ENCODE measurements at places on chromosomes 3 and 15.

DNA sequence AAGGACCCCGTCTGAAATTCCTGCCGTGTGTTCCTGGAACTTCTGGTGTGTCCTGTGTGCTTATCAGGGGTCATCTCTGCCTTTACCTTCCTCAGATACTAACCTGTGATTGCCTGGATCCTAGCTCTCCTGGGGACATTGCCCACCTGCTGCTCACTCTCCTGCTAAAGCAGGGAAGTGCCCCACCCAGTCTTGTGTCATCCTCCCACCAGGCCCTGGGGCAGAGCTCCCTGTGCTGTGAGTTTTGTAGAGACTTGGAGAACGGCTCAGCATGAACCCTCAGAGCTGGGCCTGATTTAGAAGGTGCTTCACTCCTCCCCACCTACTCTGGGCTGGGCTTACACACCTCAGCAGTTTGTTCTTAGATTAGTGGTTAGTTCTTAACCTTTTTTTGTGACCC is 3.8 kb upstream of the TMEM44 start:
- no peak for DNase-seq

- DNase-seq: no peak
Measured at GRCh38 chr15:60914360-60914759, 314.7 kb downstream of the RORA start.

DNA sequence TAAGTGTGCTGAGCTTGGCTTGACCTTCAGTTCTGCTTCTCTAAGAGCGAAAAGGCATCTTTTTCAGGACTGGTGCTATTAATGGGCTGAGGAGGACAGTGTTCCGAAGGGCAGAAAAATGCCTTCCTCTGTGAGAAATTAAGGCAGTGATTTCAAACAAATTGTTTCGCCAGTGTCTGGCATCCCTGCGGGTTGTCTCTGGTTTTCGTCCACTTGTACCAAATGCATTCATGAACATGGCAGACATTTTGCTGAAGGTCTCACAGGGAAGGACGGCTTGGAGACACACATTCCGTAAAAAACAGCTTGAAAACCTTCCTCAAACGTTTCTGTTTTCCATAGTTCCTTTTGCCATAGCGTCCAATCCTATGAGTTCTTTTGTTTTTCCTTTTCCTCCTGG is 57.1 kb downstream of the CEMIP start:
- DNase-seq: no peak

GRCh38 chr3:195866686-195867511 is 41.5 kb downstream of the TNK2 start:
- no peak for DNase-seq

DNA sequence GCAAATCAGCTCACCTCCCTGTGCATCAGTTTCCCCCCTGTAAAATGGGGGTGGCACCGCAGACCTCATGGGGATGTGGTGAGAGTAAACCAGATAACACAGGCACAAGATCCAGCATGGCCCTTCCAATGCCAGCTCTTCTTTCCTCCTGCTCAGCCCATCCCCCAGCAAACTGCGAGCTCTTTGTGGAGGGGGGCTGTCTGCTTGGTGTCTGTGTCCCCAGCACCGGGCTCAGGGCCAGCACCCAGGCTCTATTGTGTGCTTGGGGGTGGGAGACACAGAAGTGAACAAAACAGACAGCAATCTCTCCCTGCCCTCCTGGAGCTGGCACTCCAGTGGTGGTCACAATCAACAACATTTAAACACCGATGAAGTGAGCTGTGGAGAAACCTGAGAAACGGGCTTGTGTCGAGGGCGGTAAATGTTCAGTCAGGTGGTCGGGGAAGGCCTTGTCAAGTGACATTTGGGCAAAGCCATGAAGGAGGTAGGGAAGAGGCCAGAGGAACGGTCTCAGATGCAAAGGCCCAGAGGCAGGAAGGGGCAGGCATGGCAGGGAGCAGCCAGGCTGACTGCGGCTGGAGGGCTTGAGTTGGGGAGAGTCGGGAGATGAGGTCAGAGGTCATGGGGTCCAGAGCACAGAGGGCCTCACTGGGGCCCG is 28.4 kb downstream of the GRIP2 start:
- no peak for DNase-seq

DNA sequence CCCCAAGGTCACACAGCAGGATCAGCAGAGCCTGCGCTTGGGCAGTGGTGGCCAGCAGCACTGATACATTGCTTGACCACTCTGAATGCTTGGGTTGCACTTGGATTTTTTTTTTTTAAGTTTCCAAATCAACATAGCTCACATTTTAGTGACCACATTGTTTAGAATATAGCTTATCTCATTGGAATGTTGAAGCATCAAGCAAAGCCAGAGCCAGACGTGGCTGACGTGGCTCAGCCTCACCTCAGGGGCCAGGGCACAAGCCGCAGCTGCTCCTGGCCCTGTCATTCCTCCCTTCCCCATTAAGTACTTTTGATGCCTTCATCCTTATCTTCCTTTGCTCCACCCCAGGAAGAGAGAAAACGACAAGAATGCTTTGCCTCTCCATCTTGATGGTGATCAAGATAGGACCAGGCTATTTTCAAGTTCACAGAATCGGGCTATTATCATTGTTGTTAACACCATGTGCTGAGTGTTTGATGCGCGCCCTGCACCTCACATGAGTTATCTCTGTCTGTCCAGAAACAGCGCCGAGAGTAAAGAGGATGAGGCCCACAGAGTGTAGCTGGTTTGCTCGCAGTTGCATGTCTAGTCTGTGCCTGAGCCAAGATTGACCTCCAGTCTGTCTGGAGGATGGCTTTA is 75.8 kb downstream of the AAGAB start:
- peak; percentile 96 for DNase-seq

DNA sequence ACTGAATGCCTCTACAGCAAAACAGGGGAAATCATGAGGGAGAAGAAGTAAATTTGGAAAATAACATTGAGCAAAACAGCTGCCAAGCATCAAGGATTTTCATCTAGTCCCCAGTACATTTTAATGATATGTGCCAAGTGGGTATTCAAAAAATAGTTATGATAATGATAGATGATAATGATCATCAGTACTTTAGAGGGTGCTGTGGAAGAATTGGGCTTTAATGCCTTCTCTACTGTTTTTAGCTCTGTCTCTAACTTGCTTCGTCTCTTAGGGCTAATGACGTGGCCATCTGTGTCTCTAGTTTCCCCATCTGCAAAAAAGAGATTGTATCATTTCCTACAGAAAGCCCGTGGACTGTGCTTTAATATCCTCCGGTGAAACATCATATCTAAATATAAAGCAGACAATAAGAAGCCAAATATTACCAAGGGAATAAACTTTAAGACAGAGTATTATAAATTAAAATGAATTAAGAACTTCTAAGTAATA is 10.2 kb upstream of the FSIP1 start:
- DNase-seq: no peak
